Dorsolateral prefrontal cortex (tissue), 122 donors: ENCODE measurements at places on chromosomes 7 and 10.

DNA sequence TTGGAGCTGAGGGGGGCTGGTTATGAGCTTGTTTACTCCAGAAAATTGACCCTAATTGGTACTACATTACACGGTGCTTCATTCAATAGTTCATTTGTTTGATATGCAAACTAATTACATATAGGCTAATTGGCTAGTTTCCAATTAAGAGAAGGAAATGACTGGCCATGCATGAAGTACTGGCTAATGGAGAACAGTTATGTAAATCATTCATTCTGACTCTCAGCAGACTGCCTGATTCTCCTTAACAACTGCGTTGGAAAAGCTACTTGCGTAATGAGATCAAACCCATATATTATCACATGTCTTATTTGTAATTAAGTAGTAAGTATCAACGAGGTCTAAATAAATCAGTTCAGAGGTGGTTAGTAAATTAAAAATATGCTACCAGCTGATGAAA lies 81.8 kb upstream of the CTTNBP2 start:
- DNase-seq: no peak

DNA sequence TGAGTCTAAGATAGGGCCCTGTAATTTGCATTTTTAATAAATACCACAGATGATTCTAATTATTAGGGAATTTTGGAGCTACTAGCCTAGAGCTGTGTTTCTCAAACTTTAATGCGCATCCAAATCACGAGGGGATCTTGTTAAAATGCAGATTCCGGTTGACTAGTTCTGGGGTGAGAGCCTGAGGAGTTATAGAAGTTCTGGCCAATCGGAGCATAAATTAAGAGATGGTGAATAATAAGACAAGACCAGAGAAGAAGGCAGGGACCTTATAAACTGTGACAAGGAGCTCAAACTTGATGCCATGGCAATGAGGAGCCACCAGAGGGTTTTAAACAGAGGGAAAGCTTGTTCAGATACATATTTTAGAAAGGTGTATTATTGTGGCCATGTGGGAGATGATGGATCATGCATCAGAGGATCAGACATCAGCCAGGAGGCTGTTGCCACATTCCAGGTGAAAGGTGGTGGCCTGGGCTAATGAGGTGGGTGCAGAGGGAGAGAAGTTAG lies 29.7 kb upstream of the TLX1 start:
- DNase-seq: no peak

DNA sequence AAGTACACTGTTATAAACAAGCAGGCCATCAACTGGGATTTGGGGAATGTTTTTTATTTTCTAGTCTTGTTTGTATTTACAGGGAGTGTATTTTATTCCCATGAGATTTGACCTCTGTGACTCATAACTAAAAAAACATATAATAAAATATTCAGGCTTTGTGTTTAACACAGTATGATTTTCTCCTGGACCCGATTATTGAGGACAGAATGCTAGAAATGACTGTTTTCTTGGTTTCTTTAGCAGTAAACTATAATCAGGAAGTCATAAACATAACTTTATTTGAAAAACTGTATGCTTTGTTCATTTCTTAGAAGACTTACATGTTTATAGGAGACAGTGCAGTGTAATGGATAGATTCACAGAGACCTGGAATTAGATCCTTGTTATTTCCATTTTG lies 2.1 kb downstream of the NHLRC2 start:
- no peak for DNase-seq

- DNase-seq: peak; percentile 28
Observed at GRCh38 chr10:77165445-77166208, 472.0 kb downstream of the KCNMA1 start.

DNA sequence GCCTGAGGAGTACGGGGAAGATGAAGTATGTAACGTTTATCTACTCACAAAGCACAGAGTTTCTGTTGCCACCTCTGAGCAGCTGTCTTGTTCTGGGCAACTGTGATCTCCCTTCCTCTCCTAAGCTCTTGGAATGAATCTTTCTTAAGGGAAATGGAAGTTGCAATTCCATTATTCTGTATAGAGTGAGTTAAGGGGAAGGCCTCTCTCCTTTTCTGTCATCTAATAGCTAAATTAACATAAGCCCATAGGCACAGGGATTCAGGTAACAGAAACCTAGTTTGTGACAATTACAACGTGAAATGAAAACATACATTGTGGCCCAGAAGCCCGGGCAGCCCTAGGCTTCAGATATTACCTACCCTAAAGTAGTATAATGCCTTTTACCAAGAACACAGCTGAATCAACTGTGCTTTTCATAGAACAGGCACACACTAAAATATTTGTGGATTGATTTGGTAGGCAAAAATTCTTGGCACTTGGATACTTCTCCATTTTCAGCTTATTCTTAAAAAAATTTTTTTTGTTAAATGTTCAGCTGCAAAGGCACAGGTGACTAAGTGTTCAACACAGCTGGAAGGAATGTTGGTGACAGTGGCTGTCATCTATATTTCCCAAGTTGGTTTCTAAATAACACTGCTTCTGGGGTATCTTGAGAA lies 3.8 kb upstream of the PDCD4 start:
- no peak for DNase-seq

- DNase-seq: no peak
Observed at GRCh38 chr7:149792220-149792595, 18.8 kb upstream of the ZNF467 start.

DNA sequence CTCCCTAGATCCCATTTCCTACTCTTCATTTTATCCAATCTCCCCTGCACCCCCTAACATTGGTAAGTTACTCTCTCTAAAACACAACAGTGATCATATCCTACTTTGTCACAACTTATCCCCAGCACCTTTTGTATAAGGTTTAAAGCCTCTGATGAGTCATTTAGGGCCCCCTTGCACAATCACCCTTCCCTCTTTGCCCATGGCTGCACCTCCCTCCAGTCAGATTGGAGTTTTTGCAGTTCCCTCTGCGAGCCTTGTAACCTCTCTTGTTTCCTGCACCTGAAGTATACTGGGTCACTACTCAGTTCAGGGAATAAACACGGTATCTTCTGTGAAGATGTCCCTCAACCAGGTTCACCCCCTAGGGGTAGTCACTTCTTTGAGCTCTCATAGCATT lies 55.9 kb upstream of the ADRB1 start:
- DNase-seq: no peak

DNA sequence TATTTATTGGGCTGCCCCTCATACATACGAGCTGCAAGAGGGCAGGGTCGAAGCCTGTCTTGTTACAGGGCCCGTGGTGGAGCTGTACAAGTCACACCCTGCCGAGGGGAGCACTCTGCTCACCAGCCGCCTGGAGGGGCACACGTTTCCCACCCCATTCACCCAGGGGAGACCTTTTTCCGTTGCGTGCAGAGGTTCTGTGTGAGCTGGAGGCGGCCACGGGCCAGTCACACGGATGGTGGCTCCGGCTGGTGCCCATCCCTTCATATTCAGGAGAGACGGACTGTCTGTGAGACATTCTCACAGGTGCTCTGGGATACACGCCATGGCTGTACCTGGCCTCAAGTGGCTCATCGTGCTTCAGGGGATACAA lies 47.9 kb upstream of the FAM20C start:
- no peak for DNase-seq

DNA sequence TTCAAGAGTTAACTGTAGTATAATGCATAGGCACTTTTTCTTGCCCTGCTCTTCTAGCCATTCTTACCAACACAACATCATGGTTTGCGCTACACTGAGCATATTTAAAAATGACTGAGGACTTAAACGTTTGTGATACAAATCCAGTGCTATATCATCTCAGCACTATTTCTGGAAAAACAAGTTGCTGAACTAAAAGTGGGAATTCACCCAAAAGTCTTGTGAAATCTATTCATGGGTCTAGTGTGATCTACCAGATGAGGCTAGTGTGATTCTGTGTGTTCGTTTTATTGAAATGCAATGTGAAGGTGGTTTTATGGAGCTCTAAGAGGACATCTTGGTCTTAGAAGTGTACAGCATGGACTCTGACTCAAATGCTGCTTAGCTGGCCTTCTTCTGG lies 584.6 kb upstream of the POM121L12 start:
- no peak for DNase-seq

DNA sequence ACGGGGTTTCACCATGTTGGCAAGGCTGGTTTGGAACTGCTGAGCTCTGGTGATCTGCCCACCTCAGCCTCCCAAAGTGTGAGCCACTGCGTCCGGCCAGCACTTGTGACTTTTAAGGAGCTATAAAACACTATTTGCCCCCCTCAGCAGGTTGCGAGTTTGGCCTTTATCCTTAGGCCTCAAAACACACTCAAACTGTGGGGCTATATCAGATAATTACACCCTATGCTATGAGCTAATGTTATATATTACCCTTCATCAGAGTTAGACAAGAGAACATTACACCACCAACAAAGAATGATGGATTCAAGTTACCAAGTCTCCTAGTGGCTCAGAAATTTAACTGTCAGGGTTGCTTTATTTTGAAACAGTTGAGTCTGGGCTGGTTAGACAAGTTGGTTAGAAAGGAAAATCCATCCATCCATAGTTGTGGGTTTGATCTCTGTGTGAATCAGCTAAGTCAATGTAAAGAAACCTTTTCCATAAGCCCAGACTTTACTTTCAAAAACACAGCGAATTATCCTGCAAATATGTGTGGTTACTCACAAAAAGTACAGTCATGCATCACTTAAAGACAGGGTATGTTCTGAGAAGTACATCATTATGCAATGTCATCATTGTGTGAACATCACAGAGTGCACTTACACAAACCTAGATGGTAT lies 115.8 kb downstream of the SEMA3D start:
- DNase-seq: no peak

DNA sequence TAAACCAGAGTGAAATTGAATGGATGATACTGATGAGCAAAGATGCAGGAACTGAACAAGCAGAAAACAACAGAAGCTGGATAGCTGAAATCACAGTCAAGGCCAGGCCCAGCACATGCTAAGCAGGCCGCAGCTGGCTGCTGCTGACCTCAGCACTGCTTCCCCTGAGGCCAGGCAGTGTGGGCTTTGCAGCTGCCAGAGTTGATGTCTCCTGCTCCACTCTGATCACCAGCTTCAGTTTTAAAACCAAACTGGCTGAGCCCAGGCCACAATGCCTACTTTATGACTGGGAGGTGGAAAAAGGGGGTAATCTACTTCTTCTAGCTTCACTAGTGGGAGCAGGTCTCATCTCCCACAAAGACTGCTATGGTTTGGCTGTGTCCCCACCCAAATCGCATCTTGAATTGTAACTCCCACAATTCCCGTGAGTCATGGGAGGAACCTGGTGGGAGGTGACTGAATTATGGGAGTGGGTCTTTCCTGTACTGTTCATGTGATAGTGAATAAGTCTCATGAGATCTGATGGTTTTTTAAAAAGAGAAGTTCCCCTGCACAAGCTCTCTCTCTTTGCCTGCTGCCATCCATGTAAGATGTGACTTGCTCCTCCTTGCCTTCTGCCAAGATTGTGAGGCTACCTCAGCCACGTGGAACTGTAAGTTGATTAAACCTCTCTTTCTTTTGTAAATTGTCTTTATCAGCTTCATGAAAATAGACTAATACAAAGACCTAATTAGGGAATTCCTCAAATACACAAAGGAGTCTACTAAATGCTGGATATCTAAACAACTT lies 136.4 kb upstream of the ITGB1 start:
- DNase-seq: no peak

DNA sequence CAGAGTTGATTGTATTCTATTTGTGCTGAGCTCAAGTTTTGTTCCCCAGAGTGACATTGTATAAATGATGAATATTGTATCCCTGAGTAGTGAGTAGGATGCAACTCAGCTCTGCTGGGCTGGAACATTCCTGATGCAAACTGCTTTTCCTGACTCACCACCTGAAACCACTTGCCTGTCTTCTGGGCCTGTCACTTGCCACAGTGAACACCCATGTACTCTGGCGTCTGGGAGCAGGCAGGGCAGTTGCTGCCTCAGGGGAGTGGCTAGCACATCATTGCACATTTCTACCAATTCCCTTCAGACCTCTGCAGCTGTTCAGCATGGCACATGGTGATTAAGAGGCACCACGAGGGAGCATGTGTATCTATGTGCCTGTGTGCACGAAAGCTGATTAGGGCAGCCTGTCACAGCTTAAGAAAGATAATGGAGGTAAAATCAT lies 157.3 kb downstream of the SND1 start:
- DNase-seq: peak; percentile 24

- no peak for DNase-seq
Observed at GRCh38 chr10:35451151-35452016, 115.1 kb downstream of the CCNY start.

DNA sequence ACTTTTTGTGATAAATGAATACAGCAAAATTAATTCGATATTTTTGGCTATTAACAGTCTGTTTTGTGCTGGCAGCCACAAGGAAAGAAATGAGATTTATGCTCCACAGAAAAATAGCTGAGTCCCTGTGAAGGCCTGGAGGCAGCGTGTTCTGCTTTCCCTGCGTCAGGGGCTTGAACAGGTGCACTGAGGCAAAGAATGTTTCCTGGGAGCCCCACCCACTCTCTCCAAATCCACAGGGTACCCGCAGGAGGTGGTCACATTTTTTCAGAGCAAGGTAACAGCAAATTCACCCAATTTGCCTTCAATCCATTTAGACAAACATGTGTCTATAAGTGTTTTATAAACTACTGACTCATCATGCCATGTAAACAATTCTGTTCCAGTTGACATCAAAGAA lies 308.1 kb downstream of the TCERG1L start:
- DNase-seq: no peak

DNA sequence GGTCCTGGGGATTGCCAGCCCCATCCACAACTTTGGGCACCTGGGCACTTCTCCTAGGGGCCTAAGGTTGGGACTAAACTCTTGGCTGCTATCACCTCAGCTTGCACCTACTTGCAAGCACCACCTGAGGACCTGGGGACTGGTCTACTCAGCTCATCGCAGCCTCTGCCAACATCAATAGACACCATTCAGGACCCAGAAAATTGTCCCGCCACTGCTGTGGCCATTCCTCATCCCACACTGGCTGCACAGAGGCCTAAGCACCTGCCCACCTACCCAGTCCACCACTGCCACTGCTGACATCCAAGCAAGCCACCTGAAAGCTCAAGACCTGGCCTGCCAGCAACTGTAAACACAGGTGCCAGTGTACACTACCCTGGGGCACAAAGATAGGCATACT lies 234.1 kb downstream of the STK31 start:
- no peak for DNase-seq

- DNase-seq: no peak
Observed at GRCh38 chr7:153320681-153321080, 561.1 kb downstream of the ACTR3B start.

DNA sequence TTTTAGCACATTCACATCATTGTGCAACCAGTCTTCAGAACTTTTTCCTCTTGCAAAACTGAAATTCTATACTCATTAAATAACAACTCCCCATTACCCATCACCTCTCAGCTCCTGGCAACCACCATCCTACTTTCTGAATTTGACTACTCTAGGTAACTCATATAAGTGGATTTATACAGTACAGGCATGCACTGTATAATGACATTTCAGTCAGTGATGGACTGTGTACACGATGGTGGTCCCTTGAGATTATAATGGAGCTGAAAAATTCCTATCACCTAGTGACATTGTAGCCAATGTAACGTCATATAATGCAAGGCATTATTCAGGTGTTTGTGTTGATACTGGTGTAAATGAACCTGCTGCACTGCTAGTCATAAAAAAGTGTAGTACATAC lies 60.1 kb downstream of the BTRC start:
- no peak for DNase-seq
